Amniotic epithelial cell (primary cell): ENCODE measurements at places on chromosomes 4 and X.

DNA sequence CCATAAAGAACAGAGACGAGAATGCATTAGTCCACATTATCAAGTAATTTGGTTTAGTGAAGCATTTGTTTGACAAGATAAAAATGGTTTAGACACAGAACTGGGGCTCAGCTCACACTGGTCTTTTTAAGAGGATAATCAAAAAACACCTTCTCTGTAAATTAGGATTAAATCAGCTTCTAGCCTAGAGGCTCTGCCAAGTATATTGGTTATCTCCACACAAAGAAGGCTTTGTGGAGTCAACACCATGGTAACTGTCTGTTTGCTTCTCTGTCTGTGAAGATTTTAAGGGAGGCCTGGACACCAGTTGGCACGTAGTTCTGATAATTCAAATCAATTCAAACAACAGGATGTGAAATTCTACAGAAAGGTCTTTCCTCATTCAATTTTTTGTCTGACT, 687.0 kb downstream of the DMD start:
- no peak for DNase-seq

DNA sequence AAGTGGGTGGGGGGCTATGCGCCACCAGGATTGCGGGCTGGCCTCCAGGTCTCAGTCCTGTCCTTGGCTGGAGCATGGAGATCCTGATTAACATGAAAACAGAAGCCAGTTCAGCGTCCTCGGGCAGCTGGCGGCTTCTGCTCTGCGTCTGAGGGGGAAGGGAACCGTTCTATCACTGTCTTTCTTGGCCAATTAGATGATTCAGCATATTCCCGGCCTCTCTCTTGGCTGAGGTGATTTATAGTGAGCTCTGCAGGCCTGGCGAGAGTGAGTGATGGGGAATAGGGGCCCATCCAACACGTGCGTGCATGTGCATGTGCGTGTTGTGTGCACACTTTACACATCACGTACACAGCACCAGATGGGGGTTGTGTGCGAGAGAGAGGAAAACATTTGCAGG, 145.8 kb upstream of the ATP6AP2 start:
- DNase-seq: peak; percentile 54

DNA sequence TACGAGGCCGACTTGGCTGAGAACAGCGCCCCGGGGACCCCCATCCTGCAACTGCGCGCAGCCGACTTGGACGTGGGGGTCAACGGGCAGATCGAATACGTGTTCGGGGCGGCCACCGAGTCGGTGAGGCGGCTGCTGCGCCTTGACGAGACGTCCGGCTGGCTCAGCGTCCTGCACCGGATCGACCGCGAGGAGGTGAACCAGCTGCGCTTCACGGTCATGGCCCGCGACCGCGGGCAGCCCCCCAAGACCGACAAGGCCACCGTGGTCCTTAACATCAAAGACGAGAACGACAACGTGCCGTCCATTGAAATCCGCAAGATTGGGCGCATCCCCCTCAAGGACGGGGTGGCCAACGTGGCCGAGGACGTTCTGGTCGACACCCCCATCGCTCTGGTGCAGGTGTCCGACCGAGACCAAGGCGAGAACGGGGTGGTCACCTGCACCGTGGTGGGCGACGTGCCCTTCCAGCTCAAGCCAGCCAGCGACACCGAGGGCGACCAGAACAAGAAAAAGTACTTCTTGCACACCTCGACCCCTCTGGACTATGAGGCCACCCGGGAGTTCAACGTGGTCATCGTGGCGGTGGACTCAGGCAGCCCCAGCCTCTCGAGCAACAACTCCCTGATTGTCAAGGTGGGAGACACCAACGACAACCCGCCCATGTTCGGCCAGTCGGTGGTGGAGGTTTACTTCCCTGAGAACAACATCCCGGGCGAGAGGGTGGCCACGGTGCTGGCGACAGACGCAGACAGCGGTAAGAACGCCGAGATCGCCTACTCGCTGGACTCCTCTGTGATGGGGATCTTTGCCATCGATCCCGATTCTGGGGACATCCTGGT, 2.4 kb downstream of the PCDH7 start:
- DNase-seq: no peak

DNA sequence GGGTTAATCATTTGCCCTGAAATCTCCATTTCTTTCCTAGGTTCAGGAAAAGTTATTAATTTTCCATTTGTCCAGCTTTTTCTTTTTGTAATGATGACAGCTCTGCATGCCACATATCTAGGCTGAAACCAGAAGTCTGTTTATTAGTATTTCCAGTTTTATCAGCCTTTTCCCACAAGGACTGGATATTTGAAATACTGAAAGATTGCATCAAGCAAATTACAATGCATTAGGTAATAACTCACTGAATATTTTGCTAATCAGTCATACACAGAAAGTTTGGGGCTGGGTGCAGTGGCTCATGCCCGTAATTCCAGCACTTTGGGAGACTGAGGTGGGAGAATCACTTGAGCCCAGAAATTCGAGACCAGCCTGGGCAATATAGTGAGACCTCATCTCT, 21.5 kb downstream of the SLC9A7 start:
- DNase-seq: peak; percentile 82

- no peak for DNase-seq
Observed at GRCh38 chrX:40340116-40340515, 240.7 kb upstream of the ATP6AP2 start.

- peak; percentile 31 for DNase-seq
Observed at GRCh38 chrX:103918571-103919269, 43.7 kb upstream of the TMSB15B start.

GRCh38 chr4:175109933-175110332, 191.8 kb downstream of the ADAM29 start:
- no peak for DNase-seq

DNA sequence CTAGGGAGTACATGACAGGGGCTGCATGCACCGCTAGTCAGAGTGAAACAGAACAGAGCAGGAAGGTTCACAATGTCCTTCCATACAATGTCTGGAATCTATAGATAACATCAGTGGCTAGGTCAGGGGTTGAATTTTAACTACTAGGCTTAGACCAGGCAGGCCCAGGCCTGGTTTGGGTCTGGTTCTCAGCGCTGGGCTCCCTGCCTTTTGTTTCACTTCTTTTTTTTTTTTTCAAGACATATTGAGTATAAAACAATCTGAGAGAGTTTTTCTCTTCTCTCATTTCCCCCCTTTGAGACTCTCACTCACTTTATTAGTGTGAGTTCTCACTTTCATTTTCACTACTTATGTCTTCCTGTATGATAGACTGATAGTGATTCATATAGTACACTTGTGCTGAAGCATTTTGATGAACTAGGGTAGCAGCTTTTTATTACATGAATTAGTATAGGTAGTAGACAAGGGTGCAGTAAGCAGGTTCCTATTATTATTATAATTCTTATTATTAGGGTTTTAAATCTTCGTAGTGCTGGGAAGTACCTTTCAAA, 120.0 kb upstream of the ZDHHC15 start:
- DNase-seq: no peak

GRCh38 chr4:114980932-114981708, 132.3 kb downstream of the NDST4 start:
- no peak for DNase-seq

- no peak for DNase-seq
Observed at GRCh38 chrX:146346102-146346501, 463.5 kb upstream of the CXorf51B start.

GRCh38 chr4:14528918-14529317, 473.4 kb upstream of the CPEB2 start:
- no peak for DNase-seq

GRCh38 chrX:10119399-10119990, 37.3 kb upstream of the CLCN4 start:
- peak; percentile 73 for DNase-seq
